ENCODE measurements at places on chromosomes 2 and 18.
A peak's percentile ranks its signal among the peaks of the same experiment; 100 is the strongest.

DNA sequence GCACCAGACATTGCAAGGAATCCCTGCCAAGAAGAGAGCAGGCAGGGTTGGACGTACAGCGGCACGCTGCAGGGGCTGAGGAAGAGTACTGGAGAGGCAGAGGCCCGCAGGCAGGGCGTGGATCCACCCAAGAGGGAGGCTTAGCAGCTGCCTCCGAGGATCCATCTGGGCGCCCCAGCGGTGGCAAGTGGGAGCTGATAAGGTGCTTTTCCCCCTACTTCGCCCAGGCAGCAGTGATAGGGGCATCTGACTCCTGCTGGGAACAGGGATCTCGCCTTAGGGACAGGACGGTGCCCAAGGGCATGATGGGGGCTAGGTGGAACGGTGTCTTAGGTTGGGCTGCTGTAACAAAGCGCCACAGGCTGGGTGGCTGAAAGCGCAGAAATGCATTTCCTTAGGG is 67.4 kb upstream of the HS6ST1 start:
- no peak for DNase-seq

GRCh38 chr18:75157381-75157780 is 51.6 kb downstream of the PTGR3 start:
- DNase-seq: no peak

- no peak for DNase-seq
Observed at GRCh38 chr2:54161660-54162424, 46.4 kb downstream of the ACYP2 start.

GRCh38 chr2:63408530-63408929 is 179.7 kb downstream of the WDPCP start:
- no peak for DNase-seq

GRCh38 chr2:65754219-65754618 is 321.8 kb upstream of the SPRED2 start:
- no peak for DNase-seq

- DNase-seq: no peak
Observed at GRCh38 chr2:5562426-5562825, 129.8 kb upstream of the SOX11 start.

DNA sequence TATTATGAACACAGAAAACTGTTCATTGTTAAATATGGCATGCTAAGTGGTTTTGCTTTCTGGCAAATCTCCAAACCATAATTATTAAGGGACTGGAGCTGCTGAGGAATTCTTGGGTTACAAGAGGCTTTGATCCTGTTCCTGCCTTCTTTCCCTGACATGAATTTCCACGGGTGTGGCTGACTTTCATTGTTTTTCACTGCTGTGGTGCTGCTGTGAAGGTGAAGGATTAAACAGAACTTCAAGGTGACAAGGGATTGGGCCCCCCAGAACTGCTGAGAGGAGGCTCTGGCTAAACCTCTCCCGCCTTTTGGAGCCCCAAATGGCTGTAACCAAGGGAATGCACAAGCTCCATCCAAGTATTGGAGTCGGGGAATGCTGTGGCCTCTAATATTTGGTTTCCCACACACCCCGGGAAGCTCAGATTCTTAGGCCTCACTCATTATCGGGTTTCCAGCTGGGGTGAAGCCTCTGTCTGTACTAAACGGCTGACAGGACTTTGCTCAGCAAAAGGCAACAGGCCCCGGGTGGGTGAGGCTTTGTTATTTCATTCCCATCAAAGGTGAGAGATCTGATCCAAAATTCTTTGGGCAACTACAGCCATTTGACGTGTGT is 29.0 kb upstream of the ZFP36L2 start:
- peak; percentile 20 for DNase-seq

DNA sequence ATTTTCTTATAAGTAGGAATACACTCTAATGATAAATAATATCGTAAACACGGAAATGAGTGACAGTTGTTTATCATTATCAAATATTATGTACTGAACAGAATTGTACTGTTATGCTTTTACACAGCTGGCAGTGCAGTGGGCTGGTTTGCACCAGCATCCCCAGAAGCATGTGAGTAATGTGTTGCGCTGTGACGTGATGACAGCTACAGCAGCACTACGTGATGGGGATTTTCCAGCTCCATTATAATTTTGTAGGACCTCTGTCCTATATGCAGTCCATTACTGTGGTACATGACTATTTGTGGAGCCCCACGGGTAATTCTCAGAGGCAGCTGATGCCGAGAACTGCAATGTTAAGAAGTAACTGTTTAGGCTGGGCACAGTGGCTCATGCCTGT is 77.3 kb upstream of the ATG16L1 start:
- no peak for DNase-seq

- DNase-seq: no peak
Observed at GRCh38 chr2:201126308-201127151, 10.6 kb downstream of the CFLAR start.

DNA sequence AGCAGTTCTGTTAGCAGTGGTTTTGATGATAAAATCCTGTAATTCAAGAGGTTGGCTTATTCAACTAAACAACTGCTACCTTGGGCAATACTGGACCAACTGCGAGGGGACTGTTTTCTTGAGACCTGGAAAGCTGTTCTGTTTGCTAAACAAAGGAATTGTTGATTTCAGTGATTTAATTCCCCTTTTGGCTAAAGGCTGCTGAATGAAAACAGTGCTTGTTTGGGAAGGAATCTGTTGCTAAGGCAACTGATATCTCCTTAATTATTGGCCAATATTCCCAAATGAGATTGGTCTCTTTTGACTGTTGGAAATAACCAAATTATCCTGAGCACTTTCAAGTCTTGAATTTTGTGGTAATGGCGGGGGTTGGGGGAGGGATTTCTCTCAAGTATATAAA is 136.8 kb downstream of the CAMKMT start:
- DNase-seq: no peak

DNA sequence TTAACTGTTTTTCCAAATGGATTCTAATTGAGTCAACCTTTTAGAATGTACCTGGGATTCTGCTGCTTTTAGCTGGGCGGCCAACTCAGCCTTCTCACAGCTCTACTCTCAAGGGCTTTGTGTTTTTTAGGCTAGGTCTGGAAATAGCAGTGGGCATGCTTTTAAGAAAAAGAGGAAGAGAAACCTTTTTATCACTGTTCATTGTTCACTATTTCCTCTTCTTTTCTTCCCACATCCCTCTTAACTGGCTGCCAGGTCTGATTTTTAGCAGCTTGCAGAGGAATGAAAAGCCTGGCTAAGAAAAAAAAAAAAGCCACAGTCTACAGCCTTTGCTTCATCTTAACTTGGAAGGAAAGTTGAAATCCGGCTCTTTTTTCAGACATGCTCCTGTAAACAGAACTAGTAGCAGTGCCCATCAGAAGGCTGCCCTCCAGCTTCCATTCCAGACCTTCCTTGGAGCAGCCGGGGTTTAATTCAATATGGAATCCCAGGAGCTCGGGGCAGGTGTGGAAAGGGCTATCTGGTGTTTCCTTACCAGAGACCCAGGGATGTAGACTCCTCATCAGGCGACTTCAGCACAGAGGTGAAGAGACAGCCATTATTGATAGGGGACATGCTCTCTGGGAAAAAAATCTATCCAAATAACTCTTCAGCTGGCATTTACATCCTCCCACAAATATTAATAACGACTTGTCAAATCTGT is 230.7 kb downstream of the MYO3B start:
- no peak for DNase-seq

DNA sequence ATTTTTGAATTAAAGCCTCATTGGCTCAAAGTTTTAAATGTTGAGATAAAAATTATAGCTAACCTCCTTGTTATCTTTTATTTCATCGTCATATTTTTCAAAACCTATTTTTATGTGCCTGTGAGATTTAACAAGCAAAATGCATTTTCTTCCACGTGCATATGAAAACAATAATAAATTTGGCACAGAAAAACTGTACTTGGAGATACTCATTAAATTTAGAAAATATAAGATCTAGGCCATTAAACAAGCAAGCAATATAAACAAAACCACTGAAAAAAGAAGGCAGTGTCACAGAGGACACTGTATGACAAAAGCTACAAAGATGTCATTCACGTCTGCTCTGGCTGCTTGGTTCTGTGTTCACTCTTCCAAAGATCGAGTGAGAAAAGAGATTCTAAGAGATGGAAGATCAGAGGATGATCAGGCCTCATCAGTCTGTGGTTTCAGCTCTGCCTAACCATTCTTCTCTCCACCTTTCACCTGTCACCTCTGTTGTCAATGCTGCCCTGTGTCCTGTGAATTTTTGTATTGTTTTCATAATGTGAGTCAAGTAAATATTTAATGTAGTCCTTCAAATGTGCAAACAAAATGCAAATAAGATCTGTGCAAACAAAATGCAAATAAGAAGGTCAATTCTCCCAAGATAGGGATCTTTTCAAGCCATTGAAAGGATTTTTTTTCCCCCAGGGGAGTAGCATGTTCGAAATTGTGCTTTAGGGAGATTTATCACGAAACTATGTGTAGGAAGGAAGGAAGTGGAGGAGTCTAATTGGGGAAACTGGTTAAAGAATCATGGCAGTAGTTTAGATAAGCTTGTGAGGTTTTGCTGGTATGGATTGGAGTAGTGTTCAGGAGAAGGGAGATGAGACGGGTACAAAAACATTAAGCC is 138.7 kb upstream of the RBMS1 start:
- DNase-seq: no peak

DNA sequence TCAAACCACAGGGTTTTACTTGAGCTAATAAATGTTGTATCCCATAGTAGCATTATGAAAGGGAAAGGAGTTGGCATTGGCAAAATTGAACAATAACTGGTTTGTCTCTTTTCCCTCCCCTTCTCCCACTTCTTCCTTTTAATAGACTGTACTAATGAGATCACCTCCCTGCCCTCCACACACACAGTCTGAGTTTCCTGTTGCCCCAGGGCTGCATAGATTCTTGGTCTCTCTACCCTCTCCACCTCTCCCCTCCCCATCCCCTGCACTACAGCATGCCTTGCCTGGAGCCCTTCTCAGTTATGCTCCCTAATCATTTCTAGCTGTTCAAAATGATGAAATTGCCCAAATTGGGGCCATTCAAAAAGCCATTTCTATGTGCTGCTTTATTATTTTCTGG is 37.2 kb upstream of the NEMP2 start:
- DNase-seq: no peak

- DNase-seq: no peak
Observed at GRCh38 chr2:207362716-207363115, 167.0 kb upstream of the CREB1 start.

- no peak for DNase-seq
Observed at GRCh38 chr2:216260629-216261028, 111.7 kb downstream of the MARCHF4 start.

- no peak for DNase-seq
Observed at GRCh38 chr2:145543155-145543554, 1023.2 kb upstream of the ZEB2 start.

GRCh38 chr2:18610090-18610489 is 20.7 kb upstream of the NT5C1B start:
- DNase-seq: no peak

DNA sequence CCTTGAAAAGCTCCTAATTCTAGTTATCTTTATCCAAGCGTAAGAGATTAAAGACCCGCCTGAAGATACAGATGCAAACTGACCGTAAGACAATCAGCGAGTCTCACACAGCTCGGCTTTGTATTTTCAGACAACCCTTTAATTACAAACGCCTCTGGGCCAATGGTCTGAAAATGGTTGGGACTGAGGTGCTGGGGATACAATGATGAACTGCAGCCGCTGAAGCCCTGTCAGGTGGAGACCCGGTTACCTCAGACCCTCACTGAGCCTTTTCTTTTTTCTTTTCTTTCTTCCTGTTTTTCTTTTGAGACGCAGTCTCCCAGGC is 715 bp upstream of the CFAP36 start:
- DNase-seq: no peak

GRCh38 chr2:16650287-16651249 is 15.1 kb downstream of the CYRIA start:
- DNase-seq: no peak

- peak; percentile 86 for DNase-seq
Observed at GRCh38 chr2:98532756-98533155, 75.6 kb downstream of the COA5 start.

- no peak for DNase-seq
Observed at GRCh38 chr2:109498906-109499305, 114.9 kb downstream of the SEPTIN10 start.

DNA sequence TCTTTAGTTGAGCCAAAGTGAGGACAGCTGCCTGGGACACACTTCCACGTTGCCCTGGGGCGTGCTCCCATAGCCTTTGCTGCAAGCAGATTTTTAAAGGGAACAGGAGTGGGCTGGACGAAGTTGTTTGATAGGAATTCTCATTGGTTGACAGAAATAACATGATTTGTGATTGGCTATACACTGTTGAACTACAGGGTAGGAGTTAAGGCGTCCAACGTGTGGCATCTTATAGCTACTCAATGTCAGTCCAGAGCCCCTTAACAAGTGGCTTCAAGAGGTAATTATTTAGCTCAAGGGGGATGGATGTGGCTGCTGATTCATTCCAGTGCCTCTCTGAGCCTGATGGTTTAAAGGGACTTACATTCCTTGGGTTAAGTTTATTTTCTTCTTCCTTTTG is 65.5 kb downstream of the ACAA2 start:
- DNase-seq: no peak

DNA sequence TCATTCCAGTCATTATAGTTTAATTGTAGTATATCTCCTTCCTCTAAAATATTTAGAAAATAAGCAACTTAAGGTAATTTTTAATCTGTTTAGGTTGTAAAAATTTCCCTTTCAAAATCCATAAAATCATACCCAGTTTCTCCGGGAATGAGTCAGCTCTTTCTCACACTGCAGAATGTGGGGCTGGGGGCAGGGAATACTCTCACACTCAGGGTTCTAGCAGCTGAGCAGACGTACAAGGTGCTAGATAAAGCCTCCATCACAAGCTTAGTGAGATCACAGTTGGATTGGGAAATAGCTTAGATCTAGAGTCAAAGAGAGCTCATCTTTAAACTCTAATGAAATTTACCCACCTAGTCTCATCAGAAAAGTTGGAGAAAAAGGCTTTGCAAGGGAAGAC is 79.9 kb upstream of the FAM237A start:
- no peak for DNase-seq

GRCh38 chr2:76450024-76450475 is 739.3 kb upstream of the GCFC2 start:
- no peak for DNase-seq

GRCh38 chr2:18066066-18066465 is 187.6 kb downstream of the KCNS3 start:
- no peak for DNase-seq

- DNase-seq: no peak
Observed at GRCh38 chr2:69224512-69224837, 162.6 kb downstream of the GFPT1 start.

DNA sequence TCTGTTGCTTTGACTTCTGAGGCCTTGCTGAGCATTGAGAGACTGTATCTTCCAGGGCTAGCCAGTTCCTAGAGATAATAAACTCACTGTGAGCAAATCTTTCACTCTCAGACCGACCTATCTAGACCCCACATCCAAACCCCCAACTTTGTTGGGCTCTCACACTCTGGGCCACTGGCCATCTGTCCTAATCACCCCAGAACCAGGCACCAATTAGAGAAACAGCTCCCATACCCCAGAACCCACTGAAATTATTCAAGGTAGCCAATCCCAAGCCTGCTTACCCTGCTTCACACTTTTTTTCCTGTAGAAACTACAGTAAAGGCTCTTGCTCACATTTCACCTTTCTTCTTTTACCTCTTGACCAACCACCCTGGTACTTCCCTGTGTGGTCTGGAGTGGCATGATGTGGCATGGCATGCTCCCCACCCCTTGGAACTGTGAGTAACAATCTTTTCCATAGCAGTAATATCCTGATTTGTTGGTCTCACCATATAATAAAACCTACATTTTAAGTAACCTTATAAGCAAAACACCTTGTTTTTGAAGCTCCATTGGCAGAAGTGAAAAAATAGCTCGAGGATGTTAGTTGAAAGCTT is 55.2 kb downstream of the ANKRD12 start:
- no peak for DNase-seq

GRCh38 chr2:17979707-17980106 is 101.2 kb downstream of the KCNS3 start:
- DNase-seq: no peak

- peak; percentile 49 for DNase-seq
Observed at GRCh38 chr18:58727776-58728500, 56.7 kb downstream of the MALT1 start.
